ENCODE measurements at places on chromosomes 7 and 10.

DNA sequence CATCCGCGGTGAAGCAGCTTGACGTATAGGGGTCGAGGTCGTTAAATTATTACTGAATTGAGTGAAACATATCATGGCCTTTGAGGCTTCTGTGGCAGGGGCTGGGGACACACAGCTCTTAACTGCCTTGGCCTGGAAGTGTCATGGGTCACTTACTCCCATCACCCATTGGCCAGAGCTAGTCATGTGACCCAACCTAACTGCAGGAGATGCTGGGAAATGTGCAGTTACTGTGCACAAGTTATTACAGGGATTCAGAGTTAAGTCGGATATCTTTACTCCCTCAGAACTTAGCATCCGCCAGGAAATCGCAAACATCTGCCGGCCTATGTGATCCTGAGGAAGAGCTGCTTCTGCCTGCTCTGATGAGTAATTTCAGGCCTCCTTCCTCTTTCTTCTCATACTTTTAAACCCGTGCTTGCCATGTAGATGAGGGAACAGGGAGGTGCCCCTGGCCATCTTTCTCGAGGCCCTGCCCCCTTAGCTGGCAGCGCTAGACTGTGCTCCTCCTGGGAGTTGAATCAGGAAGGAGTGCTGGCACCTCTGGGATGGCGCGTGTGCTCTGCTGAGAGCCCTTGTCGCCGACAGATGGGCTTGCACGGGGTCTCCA, 203.6 kb downstream of the TCF7L2 start:
- DNase-seq: no peak

- no peak for DNase-seq
Observed at GRCh38 chr10:30160271-30160982, 101.0 kb upstream of the JCAD start.

- DNase-seq: no peak
Observed at GRCh38 chr10:70651661-70652060, 20.6 kb upstream of the ADAMTS14 start.

- no peak for DNase-seq
Observed at GRCh38 chr7:116242178-116242577, 31.8 kb downstream of the TES start.

DNA sequence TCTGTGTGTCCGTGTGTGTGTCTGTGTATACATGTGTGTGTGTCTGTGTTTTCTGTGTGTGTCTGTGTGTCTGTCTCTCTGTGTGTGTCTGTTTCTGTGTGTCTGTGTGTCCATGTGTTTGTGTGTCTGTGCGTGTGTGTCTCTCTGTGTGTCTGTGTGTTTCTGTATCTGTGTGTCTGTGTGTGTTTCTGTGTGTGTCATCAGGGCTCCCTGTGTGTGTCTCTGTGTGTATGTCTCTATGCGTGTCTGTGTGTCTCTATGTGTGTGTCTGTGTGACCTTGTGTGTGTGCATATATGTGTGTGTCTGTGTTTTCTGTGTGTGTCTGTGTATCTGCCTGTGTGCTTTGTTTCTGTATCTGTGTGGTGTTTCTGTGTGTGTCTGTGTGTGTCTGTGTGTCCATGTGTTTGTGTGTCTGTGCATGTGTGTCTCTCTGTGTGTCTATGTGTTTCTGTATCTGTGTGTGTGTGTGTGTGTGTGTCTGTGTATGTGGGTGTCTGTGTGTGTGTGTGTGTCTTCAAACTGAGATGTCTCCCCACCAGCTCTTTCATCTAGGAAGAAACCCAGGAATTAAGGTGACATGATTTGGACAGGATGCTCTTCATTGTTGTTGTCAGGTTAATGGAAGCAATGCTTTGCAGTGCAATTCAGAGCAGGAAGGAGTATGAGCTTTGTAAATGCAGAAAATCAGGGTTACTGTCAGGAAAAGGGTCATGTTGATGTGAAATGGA, 20.7 kb upstream of the PPIF start:
- no peak for DNase-seq

DNA sequence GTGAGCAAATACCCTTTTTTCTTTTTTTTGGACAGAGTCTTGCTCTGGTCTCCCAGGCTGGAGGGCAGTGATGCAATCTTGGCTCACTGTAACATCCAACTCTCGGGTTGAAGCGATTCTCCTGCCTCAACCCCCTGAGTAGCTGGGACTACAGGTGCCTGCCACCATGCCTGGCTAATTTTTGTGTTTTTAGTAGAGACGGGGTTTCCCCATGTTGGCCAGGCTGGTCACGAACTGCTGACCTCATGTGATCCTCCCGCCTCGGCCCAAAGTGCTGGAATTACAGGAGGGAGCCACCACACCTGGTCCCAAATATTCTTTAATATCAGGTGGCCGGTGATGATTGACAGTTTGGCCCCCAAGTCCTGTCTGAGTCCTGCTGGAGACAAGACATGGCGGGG, 6.6 kb downstream of the LAT2 start:
- no peak for DNase-seq

DNA sequence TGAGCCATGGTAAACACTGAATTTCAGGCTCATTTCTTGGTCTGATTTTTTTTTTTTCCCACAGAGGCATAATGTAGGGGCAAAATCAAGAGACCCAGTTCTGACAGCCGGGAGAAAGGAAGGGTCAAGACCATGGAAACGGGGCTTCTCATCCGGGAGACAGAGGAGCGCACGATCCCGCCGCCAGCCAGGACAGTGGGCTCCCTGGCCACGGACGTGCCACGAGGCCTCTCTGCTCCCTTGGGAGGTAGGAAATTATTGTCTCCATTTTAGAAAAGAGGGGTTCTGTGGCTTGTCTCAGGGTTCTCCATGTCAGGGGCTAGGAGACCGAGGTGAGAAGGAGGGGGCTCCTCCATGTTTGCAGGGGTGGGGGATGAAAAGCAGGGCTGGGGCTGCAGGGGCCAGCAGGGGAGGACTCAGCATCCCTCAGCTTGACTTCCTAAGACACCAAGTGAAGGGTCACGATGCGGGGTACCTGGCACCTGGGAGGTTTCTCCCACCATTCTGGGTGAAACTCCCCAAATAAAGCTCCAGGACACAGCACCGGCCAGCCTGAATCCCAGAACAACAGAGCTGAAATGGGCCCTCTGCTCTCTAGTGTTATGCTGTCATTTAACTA, 37.6 kb downstream of the PPIF start:
- no peak for DNase-seq

GRCh38 chr10:88491314-88491713, 91.8 kb downstream of the RNLS start:
- DNase-seq: no peak

- no peak for DNase-seq
Observed at GRCh38 chr10:19097151-19097550, 48.5 kb downstream of the MALRD1 start.

DNA sequence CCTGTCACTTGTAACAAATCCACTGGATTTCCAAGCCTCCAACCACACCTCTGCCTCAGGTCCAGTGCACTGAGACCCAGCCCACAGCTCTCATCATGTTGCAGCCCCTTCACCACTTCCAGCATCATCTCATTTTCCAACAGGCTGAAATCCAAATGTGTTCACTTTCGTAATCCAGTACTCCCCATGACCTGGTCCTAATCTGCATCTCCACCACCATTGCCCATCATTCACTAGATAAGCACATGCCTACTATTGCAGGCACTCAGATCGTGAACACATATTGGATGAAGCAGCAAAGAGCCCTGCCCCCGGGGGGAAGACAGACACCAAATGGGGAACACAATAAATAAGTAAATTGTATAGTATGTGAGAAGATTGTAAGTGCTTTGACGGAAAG, 76.1 kb upstream of the INSIG1 start:
- no peak for DNase-seq

- DNase-seq: no peak
Observed at GRCh38 chr7:107384025-107384424, 85.8 kb upstream of the GPR22 start.
